ENCODE measurements at places on chromosomes 4 and X.

- no peak for DNase-seq
These were observed 322.2 kb downstream of the IQCM start for GRCh38 chr4:149493492-149493891.

DNA sequence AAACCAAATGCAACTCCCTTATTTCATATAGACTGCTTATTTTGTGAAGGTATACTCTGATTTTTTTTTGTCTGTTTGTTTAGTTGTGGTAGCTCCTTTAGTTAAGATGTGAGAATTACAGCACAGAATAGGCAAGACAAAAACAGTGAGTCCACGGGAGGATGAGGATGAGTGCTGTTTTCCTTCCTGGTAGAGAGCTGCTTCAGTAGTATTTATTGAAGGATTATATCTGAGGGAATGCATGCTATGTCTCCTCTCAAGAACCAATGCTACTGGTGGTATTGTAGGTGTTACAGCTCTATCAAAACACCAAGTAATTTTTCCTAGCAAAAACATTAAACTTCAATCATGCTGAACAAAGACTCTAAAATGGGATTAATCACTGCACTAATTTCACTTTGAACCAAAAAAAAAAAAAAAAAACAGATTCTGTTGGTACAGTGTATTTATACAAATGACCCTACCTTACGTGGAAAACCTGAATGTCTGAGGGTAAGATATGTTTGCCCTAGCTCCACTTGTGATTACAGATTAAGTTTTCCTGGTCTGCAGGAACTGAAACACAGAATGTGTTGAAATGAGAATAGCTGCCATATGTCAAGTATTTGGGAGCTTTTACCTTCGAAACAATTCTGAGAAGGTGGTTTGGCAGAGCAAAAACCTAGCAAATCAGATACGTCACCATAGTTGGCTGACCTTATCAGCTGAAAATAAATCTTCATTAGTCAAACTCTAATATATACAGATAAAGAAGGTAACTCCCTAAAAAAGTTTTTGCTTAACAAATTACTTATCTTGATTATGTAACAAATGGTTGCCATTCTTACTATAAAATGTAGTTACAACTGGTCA lies 40.3 kb downstream of the PPP3CA start:
- no peak for DNase-seq

- DNase-seq, result no peak
These were observed 117.9 kb downstream of the STIM2 start for GRCh38 chr4:26978387-26979053.

DNA sequence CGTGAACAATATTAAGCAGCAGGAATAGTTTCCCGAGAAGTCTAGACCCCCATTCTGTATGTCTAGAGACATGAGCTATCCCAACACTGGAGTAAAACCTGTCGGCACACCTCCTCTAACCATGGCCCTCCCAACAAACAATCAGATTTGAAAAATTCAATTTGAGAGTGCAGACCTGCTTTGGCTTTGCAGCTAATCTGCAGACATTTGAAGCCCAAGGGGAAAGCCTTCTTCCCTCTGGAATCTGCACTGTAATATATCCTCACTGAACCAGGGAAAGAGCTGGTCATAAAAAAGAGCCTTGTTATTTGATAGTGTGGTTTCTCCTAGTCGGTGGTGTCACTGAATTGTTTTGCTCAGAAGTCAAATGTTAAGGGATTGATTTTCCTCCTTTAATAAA lies 44.6 kb upstream of the KLHL34 start:
- DNase-seq, result no peak
